ENCODE measurements at places on chromosomes 12 and 14.

GRCh38 chr14:69928111-69928523, 48.9 kb downstream of the SMOC1 start:
- no peak for DNase-seq

DNA sequence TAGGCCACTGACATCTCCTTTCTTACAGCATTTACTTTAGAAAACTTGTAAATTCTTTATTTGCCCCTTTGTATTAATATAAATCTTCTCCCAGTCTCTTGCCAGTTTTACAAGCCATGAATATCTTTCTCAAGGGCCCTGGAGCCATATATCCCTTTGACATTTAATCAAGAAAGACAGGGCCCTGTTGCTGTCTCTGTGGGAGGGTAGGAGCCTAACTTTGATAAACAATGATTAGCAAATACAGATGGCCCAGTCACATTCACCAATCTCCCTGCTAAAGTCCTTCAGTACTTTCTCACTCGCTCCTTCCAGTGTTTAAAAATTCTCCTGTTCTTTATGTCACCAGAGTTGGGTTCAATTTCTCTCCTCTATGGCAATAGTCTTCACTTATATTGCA, 479.8 kb upstream of the USP15 start:
- DNase-seq, result no peak

DNA sequence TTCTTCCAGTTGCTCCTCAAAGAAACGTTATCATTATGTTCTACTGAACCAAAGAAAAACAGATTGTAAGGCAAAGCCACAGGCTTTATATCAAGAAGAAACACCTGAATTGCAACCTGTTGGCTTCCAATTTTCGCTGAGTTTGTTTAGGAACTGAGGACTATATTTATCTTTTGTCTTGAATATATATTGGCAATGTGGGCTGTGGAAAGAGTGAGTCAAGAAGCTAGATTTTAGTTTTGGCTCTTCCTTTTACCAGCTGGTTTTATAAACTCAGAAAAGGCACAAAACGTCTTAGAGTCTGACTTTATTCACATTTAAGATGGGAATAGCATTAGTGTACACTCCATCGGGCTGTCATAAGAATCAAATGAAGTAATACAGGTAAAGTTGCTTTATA, 10.4 kb upstream of the PTHLH start:
- no peak for DNase-seq

GRCh38 chr12:124622331-124622730, 54.9 kb upstream of the NCOR2 start:
- no peak for DNase-seq

DNA sequence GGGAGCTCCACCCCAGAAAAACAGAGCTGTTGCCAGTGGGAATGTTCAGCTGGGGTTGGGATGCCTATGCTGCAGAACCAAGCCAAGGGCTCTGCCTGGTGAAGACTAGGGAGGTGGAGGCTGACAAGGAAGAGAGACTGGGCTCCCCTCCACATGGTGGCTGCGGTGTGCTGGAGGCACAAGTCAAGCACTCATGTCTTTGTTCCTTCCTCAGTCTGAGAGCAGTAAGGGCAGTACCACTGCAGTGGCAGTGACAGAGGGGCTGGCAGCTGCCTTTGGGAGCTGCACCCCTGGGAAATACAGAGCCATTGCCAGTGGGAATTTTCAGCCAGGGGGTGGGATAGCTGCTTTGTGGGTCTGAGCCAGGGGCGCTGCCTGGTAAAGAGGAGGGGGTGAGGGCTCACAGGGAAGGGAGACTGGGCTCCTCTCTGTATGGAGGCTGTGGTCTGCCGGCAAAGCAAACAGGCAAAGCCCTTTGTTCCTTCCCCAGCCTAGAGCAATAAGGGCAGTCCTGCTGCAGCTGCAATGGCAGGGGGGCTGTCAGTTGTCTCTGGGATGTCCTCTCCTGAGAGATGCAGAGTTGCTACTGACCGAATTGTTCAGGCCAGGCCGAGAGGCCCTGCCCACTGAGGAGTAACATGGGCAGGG, 255.9 kb downstream of the RAD51B start:
- DNase-seq, result no peak

- no peak for DNase-seq
Observed at GRCh38 chr12:1801303-1801975, 18.9 kb upstream of the LRTM2 start.

GRCh38 chr12:109264943-109265650, 44.0 kb downstream of the FOXN4 start:
- DNase-seq, result no peak

DNA sequence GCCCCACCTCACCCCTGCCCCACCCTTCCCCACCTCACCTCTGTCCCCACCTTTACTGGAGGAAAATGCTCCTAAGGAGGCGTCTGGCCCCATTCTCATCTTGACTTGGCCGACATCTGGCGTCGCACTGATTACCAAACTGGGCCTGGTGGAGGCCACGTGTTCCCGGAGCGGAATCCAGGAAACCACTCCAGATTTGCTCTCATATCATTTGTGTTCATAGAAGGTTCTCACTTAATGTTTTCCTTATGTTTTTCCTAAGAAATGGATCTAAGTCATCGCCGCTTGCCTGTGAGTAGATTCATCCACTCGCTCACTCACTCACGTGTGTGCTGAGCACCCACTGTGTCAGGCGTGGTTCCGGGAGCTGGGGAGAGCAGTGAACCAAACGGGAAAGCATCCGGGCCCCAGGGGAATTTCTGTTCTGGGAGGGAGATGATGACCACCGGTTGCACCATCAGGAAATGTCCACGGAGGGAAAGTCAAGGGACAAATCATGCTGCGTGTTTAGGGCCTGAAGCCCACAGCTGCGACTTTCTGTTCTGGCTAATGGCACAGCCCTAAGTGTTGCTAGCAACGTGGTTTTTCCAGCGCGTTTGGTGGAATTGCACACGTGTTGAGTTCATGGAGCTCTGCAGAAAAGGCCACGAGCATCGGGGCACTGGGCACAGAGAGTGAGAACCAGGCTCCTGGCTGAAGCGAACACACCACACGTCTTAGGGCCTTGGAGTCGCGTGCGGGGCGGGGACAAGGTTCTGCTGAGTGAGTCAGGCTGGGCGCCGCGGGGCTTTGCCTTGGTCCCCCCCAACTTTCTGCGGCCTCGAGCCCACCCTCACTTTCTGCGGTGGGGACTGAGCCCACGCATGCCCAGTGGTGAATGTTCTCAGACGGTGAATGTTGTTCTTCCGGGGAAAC, 57.7 kb downstream of the ADGRD1 start:
- DNase-seq, result no peak

DNA sequence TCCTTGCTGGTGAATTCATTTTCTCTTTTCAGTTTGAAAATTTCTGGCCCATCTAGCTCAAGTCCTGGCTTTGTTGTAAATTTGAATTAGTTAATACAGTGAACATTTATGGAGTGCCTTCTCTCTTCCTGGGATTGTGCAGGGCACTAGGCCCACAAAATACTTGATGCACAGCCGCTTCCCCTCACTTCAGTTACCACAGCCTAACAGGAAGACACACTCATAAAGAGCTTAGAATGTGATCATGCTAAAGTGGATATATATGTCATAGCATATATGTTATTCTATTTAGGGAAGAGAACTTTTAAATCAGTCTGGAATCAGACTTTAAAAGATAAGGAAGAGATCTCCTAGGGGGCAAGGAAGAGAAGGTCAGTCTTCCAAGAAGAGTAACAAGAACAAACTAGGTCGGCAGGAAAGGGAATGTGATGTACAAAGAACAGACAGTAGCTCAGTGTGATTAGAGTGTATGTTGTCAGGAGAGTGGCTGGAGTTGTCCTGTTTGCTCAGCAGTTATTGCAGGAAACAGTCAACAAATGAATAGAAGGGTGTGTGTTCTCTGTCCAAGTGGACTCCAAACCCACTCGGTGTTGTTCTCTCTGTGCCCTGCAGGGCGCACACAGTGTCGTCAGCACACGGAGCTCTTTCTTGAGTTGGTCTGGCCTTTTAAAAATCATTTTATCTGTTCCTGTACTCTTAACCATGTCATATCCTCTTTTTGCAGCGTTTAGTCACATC, 74.4 kb downstream of the DAAM1 start:
- DNase-seq, result no peak

GRCh38 chr12:100331871-100332270, 25.0 kb upstream of the SLC17A8 start:
- no peak for DNase-seq

- no peak for DNase-seq
Observed at GRCh38 chr12:110316861-110317260, 35.8 kb downstream of the ATP2A2 start.

GRCh38 chr14:22650960-22651521, 6.9 kb upstream of the OR6J1 start:
- no peak for DNase-seq

GRCh38 chr14:64815257-64815656, 64.5 kb downstream of the SPTB start:
- DNase-seq, result no peak

DNA sequence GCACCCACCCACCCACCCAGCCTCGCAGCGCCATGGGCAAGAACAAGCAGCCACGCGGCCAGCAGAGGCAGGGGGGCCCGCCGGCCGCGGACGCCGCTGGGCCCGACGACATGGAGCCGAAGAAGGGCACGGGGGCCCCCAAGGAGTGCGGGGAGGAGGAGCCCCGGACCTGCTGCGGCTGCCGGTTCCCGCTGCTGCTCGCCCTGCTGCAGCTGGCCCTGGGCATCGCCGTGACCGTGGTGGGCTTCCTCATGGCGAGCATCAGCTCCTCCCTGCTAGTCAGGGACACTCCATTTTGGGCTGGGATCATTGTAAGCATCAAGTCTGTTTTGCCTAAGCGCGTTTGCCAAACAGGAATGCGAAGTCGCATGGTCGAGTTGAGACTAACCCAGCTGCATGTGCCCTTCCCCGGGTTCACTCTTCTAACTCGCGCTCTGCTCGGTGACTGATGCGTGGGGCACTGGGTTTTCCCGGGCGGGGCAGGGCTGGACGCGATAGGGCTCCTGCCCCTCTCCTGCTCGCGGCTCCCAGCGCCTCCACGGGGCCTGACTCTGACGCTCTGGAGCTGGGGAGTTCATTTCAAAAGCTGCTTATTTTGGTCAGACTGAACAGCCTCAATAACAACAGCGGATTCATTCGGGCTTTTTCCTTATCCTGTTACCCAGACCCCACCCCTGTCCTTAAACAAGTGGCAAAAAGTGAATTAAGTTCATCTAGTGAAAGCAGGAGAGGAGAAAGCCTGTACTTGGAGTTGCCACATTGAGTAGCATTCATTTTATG, 458 bp downstream of the SSPN start:
- no peak for DNase-seq

DNA sequence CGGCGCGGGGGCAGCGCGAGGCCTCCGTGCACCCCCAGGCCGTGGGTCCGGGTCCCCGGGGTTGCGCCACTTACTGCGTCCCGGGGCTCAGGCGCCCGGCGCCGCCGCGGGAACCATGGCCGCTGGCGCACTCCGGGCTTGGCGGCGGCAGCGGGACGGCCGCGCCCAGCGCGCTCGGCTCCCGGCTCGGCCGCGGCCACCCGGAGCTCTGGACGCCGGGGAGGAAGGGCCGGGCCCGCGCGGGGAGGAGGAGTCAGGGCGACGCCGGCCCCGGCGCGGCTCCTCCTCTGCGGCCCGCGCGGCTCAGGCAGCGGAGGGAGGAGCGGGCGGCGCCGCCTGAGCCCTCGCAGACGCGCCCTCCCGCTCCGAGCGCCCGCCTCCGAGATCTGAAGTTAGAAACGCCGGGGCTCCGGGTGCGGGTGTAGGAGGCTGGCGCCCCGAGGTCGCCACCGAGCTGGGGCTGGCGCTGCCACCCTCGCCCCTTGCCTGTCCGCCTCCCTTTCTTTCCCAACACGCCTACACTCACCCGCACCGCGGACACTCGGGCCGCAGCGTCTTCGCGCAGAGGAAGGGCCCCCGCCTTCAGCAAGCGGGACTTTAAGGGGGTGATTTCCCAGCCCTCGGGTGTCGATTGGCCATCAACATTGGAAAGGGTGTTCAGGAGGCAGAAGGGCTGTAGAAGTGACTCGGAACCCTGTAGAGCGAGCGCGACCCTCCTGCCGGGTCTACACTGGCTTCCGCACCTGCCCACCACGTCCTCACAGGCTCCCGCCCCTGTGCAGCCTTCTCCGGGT, at the start of gene NIN:
NIN (minus strand) TSS at position 231 of the 794 bp plus-strand sequence. CDS start 9,106 bp downstream, outside the sequence.
- peak; percentile 69 for DNase-seq

GRCh38 chr12:22329621-22330020, 4.9 kb downstream of the ST8SIA1 start:
- no peak for DNase-seq

DNA sequence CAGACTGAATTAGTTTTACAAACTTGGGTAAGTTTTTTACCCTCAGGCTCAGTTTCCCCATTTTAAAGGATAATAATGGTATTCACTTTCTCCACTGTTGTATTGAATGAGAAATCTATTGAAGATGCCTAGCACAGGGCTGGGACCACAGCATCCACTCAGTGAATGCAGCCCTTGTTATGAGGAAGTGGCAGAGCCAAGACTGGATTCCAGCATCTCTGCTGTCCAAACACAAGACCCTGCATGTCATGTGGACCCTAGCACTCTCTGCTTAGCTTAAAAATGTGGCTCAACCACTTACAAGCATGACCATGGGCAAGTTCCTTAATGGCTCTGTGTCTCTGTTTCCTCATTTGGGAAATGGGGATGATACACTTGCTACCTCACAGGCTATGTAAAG, 24.1 kb upstream of the TRIM9 start:
- DNase-seq, result no peak

GRCh38 chr12:112514926-112515642, 96.3 kb downstream of the PTPN11 start:
- DNase-seq, result no peak

GRCh38 chr12:29157486-29157946, 8.4 kb downstream of the FAR2 start:
- no peak for DNase-seq

DNA sequence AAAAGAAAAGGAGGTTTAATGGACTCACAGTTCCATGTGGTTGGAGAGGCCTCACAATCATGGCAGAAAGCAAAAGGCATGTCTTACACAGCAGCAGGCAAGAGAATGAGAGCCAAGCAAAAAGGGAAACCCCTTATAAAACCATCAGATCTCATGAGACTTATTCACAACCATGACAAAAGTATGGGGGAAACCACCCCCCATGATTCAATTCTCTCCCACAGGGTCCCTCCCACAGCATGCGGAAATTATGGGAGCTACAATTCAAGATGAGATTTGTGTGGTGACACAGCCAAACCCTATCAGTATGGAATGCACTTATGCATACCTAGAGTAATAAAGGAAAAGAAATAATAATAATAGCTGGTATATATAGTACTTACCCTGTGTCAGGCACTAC, 4.5 kb upstream of the GLIPR1 start:
- DNase-seq, result no peak

- DNase-seq, result no peak
Observed at GRCh38 chr12:122001466-122002209, 20.0 kb upstream of the BCL7A start.

DNA sequence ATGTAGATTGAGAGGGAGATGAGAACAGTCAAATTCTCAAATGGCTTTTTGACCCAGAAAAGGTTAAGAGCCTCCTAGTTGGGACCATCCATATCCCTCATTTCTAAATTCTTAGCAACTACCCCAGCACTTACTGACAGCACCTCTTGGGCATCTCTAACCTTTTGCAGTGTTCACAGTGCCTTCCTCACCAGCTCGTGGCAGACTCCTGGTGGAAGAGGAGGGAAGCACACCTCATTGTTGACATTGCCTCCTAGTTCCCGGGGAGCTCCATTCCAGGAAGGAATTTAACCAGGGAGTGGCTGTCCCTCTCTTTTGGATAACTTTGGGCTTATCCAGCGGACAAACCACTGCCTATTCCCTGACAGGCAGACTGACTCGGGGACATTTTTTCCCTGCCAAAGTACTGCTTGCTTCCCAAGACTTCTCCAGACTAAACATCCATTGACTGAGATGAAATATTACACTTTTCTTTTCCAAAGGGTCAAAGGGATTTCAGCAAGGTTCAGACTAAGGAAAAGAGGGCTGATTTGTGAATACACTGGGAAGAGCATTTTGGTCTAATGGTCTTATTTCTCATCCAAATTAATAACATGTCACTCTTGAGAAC, 9.0 kb upstream of the OR6J1 start:
- peak; percentile 45 for DNase-seq
